Heart left ventricle (tissue), 16 donors: ENCODE measurements at places on chromosomes 2 and 18. TPM values are rescaled to one million over a fixed set of nuclear protein-coding genes. Genes with fewer than 3 reads are reported as not detected.

Gene CCNYL1
- 11.1 TPM for polyA plus RNA-seq

Gene ABCB6
- 25.3 TPM for polyA plus RNA-seq

Gene L3MBTL4
- polyA plus RNA-seq = 0.79 TPM

Gene BOLL
- not detected for polyA plus RNA-seq

Gene CPO
- 0.10 TPM for polyA plus RNA-seq

Gene LYG1
- polyA plus RNA-seq = 0.80 TPM

Gene HTR2B
- 0.25 TPM for polyA plus RNA-seq

Gene MLPH
- 18.3 TPM for polyA plus RNA-seq

Gene SERPINB4
- polyA plus RNA-seq = 0.85 TPM

Gene EPC2
- 9.7 TPM for polyA plus RNA-seq

Gene OR6B2
- polyA plus RNA-seq = not detected

Gene C1GALT1C1L
- polyA plus RNA-seq = 0.46 TPM

Gene CD207
- 0.19 TPM for polyA plus RNA-seq

Gene ANKRD30B
- polyA plus RNA-seq = not detected

Gene GULP1
- 1.1 TPM for polyA plus RNA-seq

Gene NTSR2
- polyA plus RNA-seq = not detected

Gene IL1R2
- 0.95 TPM for polyA plus RNA-seq

Gene ACOXL
- not detected for polyA plus RNA-seq

Gene D2HGDH
- polyA plus RNA-seq = 7.6 TPM

Gene REG1A
- polyA plus RNA-seq = 5.7 TPM

Gene SP5
- polyA plus RNA-seq = 0.23 TPM

Gene LDAH
- 2.2 TPM for polyA plus RNA-seq

Gene HNMT
- 8.2 TPM for polyA plus RNA-seq

Gene NEU2
- polyA plus RNA-seq = not detected

Gene TRIB2
- polyA plus RNA-seq = 31.2 TPM

Gene LRRTM1
- polyA plus RNA-seq = 0.19 TPM

Gene AQP12A
- polyA plus RNA-seq = not detected

Gene RESP18
- not detected for polyA plus RNA-seq

Gene SLC30A3
- 5.6 TPM for polyA plus RNA-seq

Gene UNC80
- polyA plus RNA-seq = 0.04 TPM

Gene PLB1
- 0.84 TPM for polyA plus RNA-seq
